ENCODE measurements at places on chromosomes 4 and X.

DNA sequence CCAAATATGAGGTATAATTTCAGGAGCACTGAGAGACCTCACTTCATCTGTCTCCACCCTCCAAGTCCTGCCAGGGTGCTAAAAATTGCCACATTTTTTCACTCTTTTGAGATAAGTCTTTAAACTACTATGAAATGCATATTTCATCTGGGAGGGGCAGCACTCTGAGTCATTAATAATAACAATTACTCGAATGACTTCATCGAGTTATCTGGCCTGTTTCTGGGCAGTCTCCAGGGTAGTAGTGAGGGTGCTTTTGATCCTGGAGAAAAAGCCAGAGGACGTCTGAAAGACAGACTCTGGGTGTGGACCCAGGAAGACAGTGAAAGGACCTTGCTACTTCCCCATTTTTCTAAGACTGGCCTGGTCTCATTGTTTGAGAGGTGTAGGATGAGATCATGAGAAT is 42.3 kb upstream of the SRD5A3 start:
- no peak for DNase-seq

- DNase-seq, result peak; percentile 60
Measured at GRCh38 chrX:53071604-53072417, 10.4 kb upstream of the TSPYL2 start.

- DNase-seq, result no peak
Measured at GRCh38 chrX:129695937-129696336, 41.2 kb upstream of the APLN start.

- DNase-seq, result no peak
Measured at GRCh38 chr4:7838136-7838782, 101.4 kb downstream of the AFAP1 start.

- DNase-seq, result no peak
Measured at GRCh38 chr4:89511776-89512175, 204.2 kb upstream of the GPRIN3 start.

Measured in pancreas (tissue), 10 donors.